ENCODE measurements at places on chromosomes 1 and 21. TPM values are rescaled to one million over a fixed set of nuclear protein-coding genes. Genes with fewer than 3 reads are reported as not detected.

Gene RBM15
- total RNA-seq = 72.0 TPM

Gene LIPI
- not detected for total RNA-seq

Gene SPATA17
- not detected for total RNA-seq

Gene PCP4
- not detected for total RNA-seq

Gene SLC45A3
- 0.21 TPM for total RNA-seq

Gene ARHGEF16
- not detected for total RNA-seq

Gene SLAMF8
- 0.73 TPM for total RNA-seq

Gene FAAH
- total RNA-seq = 3.9 TPM

Gene KCNH1
- total RNA-seq = not detected

Gene SERPINC1
- not detected for total RNA-seq

Gene KCNJ15
- total RNA-seq = not detected

Gene IGFN1
- total RNA-seq = not detected

Gene SPATA6
- 0.89 TPM for total RNA-seq

Gene OR2L3
- not detected for total RNA-seq

Gene CHRM3
- total RNA-seq = not detected

Gene BEND5
- total RNA-seq = 6.7 TPM

Gene IFFO2
- total RNA-seq = 7.2 TPM

Gene STUM
- not detected for total RNA-seq

Gene SLAMF9
- not detected for total RNA-seq

Gene ZNF670
- 0.84 TPM for total RNA-seq

Gene HSD17B7
- 23.7 TPM for total RNA-seq

Gene THEM5
- total RNA-seq = not detected

Gene PRAMEF13
- total RNA-seq = not detected

Gene FCGR3A
- total RNA-seq = 0.50 TPM

Gene SPRR2B
- not detected for total RNA-seq

Gene ZNF683
- 26.6 TPM for total RNA-seq

Gene PTPRF
- 0.61 TPM for total RNA-seq

Gene TCHHL1
- not detected for total RNA-seq

Gene SZRD1
- total RNA-seq = 171 TPM

Gene ELOVL1
- total RNA-seq = 69.6 TPM

Gene RCSD1
- 143 TPM for total RNA-seq

Gene ATP1A2
- not detected for total RNA-seq

Gene GJB3
- total RNA-seq = not detected

Gene CFHR5
- not detected for total RNA-seq

All from activated CD8-positive, alpha-beta T cell treated with anti-CD3 and anti-CD28 coated beads, Interleukin-2, amount 10 ng/mL, durations not matched to agents 7 days and 5 days (primary cell).